ENCODE measurements at places on chromosomes 5 and 9.

DNA sequence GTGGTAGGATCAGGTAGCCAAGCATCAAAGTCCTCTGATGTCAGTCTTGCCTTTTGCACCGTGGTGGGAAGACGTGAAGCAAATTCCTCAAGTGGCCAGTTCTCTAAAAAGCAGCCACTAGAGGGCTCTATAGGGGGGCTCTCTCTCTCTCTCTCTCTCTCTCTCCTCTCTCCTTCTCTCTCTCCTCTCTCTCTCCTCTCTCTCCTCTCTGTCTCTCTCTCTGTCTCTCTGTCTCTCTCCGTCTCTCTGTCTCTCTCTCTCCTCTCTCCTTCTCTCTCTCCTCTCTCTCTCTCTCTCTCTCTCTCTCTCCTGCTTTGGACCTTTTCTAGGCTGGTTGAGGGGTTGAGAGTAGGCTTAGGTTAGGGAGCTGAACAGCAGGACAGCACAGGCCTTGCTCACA, 13.9 kb upstream of the OSMR start:
- DNase-seq, result no peak

- DNase-seq, result no peak
These were observed 37.1 kb upstream of the FAT2 start for GRCh38 chr5:151628112-151628823.

GRCh38 chr9:137278721-137279711, 1.5 kb downstream of the TOR4A start:
- DNase-seq, result no peak

DNA sequence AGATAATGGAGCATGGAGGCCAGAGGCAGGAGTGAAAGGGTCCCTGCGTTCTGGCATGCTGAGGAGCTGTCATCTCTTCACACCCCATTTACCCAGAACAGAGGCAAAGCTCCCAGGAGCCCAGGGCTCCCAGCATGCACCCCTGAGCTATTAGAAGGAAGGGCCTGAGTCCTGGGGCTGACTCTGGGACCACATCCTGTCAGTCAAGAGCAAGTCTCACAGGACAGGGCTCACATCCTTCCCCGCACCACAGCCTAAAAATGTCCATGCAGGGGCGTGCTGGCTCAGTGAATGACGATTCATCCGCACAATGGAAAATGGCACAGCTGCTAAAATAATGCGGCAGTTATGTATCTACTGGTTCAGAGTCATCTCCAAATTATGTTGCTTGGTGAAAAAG, 31.4 kb downstream of the CAMK2A start:
- DNase-seq, result no peak

DNA sequence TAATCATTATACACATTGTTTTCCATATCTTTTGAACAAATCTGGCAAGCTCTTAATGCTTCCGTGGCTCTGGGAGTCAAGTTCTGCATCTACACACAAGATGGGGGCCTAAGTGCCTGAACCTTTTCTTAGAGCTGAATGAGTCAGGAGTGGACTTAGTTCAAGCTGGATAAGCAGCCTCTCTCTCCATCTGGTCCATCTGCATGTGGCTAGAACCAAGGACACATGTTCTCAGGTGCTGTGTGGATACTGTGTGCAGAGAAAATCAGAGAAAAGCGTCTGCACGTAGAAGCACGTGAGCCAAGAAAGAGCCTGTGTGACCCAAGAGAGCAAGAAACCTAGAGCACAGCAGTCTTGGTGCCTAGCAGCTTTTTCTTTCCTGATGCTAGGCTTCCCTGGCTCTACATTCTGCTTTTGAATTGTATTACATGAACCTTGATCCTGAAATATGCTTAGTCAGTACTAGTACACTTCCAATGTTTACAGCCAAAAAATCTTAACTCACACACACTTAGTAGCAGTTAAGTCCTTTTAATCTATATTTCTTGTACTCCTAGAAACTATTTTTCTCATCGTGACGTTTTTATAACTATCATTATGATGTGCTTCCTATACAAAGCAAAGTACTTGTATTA, 1798.9 kb downstream of the MAT2B start:
- DNase-seq, result no peak

GRCh38 chr5:14768508-14769365, 102.8 kb downstream of the ANKH start:
- no peak for DNase-seq

DNA sequence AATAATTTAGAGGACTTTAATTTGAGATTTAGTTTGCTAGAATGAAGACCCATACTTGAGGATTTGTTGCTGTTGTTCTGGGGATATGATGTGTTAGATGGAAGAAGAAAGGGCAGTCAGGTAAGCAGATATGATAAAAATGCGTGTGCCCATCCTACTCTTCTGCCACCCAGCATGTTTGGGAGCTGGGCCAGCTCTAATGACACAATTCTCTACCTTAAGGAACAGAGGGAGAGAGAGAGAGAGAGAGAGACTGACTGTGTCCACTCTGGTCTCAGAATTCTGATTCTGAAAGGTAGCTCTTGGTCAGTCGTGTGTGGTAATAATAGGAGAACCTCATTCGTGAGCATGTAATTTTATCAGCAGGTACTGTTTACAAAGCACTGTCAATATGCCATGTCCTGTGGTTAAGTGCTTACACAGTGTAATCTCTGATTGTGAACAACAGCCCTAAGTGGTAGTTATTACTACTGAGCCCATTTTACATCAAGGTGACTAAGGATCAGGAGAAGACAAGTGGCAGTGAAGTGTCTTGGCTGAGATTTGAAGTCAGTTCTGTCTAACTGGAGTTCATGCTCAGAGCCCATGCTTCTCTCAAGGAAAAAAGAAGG, 307.4 kb upstream of the SEMA6A start:
- no peak for DNase-seq

- no peak for DNase-seq
These were observed 237.0 kb downstream of the PRELID2 start for GRCh38 chr5:145598184-145598583.

DNA sequence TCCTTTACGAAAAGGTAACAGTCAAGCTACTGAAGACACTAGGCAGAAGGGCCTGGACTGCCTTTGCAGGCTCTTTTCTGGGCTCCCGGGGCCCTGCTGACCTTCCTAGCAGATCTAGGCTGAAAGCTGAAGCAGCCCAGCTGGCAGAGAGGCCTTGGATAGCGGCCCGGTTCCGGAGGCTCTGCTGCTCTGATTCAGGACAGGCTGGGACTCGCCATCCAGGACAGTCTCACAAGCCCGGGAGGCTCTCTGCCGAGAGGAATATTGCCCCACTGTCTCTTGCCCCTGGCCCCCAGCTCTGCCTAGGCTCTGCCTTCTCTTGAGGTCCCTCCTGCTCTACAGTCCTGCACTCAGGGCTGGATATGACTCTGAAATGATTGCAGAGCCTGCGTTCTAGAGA, 67.8 kb downstream of the PSD2 start:
- DNase-seq, result no peak

DNA sequence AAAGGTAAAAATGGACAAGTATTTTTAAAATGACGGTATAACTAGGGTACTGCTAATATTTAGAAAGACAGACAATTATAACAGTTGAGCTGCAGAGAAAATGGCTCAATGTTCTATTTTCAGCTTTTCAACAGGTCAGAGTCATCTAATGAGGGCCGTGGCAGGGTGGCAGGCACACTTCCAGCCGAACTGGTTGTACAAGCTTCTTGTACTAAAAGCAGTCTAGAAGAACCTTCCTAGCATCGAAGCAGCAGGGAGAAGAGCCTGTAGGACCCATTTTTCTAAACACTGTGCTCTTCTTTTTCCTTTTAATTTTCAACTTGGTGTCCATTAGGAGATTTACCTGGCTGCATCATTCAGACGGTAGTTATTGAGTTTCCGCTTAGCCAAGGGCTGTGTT, 85.6 kb downstream of the SLC28A3 start:
- DNase-seq, result no peak

Data from activated effector memory CD4-positive, alpha-beta T cell treated with Interleukin-2 at 50 U/mL for 16 hours (primary cell).